ENCODE measurements at places on chromosomes 1 and 21. TPM values are rescaled to one million over a fixed set of nuclear protein-coding genes. Genes with fewer than 3 reads are reported as not detected.

GRCh38 chr1:7640350-7640749, 130.7 kb upstream of the VAMP3 start:
- no peak for DNase-seq

- no peak for DNase-seq
Measured at GRCh38 chr1:164673584-164674214, 114.7 kb downstream of the PBX1 start.

- no peak for DNase-seq
Measured at GRCh38 chr1:29679828-29680558, 443.7 kb downstream of the PTPRU start.

DNA sequence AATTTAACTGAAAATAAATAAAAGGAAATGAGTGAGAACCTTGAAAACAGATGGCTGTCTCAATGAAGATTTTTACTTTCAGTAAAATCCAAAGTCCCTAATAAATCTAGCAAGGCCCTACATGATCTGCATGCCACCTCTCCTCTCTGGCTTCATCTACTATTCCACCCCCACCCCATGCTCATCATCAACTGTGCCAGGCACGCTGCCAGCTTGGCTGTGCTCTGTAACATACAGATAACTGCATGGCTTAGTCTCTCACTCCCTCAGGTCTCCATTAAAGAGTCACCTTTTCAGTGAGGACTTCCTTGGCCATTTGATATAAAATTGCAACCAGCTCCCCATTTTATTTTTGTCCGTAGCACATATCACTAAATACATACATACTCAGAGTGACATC, 26.7 kb downstream of the RGSL1 start:
- DNase-seq: no peak

DNA sequence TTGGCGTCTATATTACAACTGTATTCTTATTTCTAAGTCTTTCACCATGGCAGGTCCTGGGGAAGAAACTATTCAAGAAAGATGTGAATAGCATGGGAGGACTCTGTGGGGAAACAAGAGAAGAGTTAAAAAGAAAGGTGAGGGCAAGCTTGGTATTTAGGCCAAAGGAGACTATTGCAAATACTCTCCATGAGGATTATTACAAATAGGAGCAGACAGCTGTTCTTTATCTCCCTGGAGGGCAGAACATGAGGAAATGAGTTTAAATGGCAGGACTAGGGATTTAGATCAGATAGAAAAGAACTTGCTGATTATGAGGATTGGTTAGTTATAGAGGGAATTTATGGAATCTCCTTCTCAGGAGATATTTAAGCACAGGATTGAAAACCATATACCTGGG, 186.8 kb downstream of the CDC7 start:
- DNase-seq: no peak

DNA sequence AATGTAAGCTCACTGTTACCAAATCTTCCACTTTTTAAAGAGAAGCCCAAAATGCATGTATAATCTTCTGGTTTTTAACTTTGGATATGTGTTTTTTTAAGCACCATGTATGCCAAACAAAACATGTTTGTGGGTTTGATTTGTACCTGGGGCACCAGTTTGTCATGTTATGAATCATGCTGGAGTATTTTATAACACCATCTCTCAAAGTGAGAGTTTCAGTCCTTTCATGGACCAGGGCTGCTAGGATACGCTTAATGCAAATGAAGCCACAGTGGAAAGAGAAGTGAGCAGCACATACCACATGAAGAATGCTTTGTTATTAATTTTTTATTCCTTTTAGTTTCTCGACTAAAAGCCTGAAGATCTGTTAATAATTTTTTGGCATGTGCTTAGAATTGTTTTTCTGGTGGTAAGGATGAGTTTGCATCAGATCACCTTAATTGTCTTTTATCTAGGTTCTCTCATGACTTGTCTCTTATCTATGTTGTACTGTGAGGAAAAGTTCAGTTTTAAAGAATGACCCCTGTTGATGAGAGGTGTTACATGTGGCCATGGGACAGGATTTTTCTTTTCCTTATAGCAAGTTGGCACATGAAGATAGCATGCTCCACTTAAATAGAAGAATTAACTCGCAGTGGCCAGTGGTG, 2.0 kb upstream of the RABGAP1L start:
- no peak for DNase-seq

GRCh38 chr1:95169548-95169947, 52.4 kb downstream of the TLCD4 start:
- DNase-seq: no peak

GRCh38 chr1:12600880-12601633, 17.0 kb downstream of the DHRS3 start:
- no peak for DNase-seq

The TTLL10 gene
- total RNA-seq: not detected

The ANGPTL1 gene
- total RNA-seq: 14.3 TPM

The SRRM1 gene
- total RNA-seq: 89.9 TPM

The PTGS2 gene
- total RNA-seq: 4.6 TPM

The ALPL gene
- 14.7 TPM for total RNA-seq

Data from left cardiac atrium (tissue), 4 donors.